Stimulated activated CD8-positive, alpha-beta memory T cell treated with anti-CD3 and anti-CD28 coated beads, Interleukin-4, amount 100 ng/mL, for 1 hour (primary cell): ENCODE measurements at places on chromosomes 1 and 21.
A peak's percentile ranks its signal among the peaks of the same experiment; 100 is the strongest.

DNA sequence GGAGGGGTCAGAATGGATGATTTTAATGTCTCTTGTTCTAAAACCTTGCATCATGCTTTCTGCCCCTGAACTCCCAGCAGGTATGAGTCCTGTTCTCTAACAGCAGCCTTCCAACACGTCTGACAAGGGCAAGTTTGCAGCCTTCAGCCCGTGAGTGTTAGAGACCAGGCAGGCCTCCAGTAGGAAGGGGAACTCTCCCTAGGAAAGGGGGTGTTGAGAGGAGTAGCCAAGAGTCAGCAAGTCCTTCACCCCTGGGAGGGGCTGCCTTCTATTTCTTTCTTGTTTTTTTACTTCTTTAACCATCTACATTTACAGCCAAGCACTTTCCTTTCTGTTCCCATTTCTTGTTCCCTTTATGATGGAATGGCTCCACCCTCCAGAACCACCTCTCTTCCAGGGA lies 14.2 kb downstream of the BATF3 start:
- DNase-seq, result no peak

- no peak for DNase-seq
Measured at GRCh38 chr1:162214202-162214601, 144.7 kb downstream of the NOS1AP start.

DNA sequence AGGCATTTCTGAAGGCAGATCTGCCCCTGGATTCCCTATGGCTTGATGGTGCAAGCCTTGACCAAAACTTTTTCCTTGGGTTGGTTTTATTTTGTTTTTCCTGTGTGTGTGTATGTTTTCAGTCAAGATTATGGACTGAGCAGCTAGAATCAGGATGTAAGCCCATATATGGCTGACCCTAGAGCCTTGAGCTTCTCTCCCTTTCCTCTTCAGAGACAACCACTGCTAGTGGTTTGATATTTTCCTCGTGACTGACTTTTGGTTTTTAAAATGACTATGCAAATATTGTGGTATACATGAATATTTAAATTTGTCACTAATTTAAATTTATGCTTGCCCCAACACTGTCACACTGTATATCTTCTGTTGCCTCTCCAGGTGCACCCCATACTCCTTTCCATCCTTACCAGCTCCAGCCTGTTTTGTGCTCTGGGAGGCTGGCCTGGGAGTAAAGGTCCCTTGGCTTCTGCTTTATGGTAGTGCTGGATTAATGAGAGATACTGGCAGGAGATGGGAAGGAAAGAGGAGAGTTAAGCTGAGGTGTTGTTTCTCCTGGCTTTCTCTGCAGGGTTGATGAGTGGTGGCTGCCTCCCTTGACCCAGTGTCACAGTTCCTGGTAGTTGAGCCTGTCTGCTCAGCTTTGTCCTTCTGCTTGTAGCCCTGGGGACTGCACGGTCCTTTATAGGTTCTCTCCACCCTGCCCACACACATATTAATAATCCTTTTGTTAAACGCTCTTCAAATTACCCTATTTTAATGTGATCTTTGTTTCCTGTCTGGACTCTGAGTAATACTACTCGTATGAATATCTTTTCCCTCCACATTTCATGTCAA lies 44.4 kb downstream of the RWDD3 start:
- no peak for DNase-seq

- no peak for DNase-seq
Measured at GRCh38 chr1:93690921-93691789, 9.5 kb upstream of the BCAR3 start.

DNA sequence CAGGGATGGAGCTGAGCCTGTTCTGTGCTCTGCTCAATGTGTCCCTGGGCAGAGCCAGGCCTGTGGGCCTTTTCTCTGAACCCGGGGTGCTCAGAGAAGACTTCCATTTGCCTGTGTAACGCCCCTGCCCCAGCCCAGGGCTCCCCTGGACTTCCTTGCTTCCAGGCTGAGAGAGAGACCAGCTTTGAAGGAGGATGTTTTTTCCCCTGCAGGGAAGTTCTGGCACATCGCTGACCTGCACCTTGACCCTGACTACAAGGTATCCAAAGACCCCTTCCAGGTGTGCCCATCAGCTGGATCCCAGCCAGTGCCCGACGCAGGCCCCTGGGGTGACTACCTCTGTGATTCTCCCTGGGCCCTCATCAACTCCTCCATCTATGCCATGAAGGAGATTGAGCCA lies 10.2 kb downstream of the SMPDL3B start:
- DNase-seq, result no peak

DNA sequence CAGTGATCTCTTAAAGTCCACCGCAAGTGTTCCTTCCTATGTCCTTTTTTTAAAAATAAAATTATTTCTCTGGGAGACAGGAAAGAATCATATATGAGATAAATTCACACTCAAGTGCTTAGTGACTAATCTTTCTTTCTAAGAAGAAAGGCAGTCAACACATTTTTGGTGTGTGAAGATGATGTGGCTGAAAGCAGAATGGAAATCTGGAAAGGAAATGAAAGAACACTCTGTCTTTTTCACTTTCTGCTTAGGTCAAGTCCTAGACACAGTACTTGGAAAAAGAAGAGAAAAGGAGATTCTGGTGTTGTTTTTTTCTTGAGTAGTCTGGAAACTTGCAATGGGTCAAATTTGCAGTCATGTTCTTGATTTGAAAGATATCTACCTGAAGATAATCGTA lies 45.5 kb upstream of the PRRX1 start:
- no peak for DNase-seq

DNA sequence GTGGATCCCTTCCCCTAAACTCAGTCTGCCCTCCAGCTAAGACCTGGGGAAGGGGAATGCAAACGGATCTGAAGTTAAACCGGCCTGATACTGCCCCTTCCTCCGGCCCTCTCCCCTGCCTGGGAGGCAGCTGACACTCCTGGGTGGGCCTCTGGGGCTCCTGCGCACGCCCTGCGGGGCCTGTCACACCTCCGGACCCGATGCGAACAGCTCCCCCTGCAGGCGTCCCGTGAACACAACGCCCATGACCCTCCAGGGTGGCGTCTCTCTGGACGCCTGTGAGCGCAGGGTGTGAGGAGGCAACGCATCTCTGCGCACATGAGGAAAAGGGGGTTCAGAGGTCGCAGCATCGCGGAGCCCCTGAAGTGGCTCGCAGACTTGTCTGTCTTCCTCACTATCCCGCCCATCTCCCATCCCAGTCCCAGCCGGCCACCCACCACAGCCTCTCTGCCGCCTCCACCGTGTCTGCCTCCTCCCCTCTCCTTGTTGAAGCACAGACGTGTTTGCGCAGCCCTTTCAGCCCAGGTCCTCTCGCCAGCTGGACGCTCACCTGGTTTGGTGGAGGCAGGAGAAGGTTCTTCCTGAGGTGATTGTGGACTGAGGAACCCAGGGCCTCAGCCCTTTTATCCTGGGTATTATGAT lies 421 bp upstream of the LCE3A start:
- no peak for DNase-seq

DNA sequence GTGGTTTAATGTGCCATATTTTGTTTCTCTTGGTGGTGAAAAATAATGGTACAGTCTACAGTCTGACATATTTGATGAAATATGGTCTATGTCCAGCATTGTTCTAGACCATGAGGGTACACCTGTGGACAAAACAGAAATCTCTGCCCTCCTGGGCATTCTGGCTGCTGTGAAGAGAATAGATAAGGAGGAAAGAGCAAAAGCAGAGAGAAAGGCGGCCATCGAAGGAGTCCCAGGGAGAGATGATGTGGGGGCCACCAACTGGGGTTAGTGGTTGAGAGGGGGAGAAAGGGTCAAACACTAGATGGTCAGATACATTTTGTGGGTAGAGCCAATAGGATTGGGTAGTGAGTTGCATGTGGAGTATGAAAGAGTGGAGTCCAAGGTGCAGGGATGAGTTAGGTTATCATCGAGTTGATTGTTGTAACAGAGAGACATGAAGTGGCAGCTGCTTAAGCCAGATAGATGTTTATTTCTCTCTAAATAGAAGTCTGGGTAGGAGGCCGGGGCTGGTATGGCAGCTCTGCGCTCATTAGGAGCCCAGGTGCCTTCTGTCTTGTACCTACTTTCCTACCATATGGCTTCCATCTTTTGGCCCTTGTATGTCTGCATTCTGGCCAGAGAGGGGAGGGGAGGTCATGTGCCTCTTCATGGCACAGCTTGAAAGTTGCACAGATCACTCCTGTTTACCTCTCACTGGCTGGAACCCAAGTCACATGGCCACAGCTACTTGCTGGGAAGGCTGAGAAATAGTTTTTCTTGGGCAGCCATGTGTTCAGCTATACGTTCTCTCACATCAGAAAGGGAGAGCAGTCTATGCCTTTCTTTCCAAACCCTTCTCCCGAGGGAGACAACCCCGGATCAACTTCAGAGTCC lies 13.0 kb downstream of the UBE4B start:
- no peak for DNase-seq

DNA sequence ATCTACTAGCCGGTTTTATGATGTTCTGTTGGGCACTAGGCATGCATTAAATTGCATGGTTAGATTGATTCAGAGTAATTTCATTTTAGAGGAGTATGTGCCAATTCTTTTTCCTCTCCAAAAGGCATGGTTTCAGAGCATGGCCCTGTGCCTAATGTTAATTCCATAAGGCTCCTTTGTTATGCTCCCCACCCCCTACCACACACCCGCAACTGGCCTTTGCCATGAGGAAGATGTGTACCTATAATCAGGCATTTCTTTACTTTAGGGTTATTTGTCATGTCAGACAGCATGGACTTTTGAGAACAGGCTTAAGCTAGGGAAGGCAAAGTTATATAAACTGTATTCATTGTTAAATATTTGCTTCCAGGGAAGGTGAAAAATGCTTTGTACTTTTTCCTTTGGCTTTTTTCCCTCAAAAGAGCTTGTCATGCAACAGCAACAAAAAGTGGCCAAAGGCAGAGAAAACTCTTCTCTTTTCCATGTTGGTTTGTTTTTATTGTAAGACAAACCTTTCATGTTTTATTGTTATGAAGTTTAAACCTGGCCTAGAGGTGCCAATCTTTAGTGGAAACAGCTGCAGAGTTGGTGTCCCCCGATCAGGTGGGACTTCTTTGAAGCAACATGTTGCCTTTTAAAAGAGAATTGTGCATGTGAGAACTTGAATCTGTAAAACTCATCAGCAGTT lies 24.3 kb upstream of the NBL1 start:
- no peak for DNase-seq

- no peak for DNase-seq
Measured at GRCh38 chr21:28356422-28356821, 636.3 kb downstream of the LTN1 start.

- no peak for DNase-seq
Measured at GRCh38 chr1:37474697-37475379, 458 bp downstream of the ZC3H12A start.

GRCh38 chr1:201990427-201990826 lies 8.0 kb downstream of the RNPEP start:
- DNase-seq, result no peak

DNA sequence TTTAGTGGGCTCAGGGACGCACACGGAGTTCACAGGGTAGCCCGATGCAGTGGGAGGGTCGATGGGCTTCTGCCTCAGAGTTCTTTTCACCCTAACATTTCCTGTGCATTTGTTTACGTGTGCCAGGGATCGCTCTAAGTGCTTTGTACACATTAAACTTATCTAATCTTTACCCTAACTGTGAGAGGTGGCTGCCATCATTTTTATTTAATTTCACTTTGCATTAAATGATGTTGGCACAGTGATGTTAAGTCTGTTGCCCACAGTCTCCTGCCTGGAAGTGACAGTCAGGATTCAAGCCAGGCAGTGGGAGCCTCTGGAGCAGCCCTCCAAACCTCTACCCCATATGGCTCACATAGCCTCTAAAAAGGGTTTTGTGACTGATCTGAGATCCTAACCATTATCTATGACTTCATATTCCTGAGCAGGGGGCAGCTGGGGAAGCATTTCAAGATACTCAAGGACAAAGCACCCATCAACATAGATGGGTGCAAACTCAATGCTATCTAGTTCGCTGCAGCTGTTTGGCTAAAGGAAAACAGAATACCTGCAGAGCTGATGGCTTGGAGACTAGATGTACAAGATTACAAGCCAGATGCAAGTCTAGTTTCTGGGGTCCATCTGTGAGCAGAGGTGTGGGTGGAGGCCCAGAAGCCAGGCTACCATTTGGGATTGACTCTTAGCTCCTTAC lies 303.8 kb downstream of the DISC1 start:
- DNase-seq, result no peak

GRCh38 chr1:199264911-199265310 lies 626.1 kb downstream of the PTPRC start:
- no peak for DNase-seq

- DNase-seq, result no peak
Measured at GRCh38 chr1:209057083-209057482, 526.4 kb upstream of the CAMK1G start.

DNA sequence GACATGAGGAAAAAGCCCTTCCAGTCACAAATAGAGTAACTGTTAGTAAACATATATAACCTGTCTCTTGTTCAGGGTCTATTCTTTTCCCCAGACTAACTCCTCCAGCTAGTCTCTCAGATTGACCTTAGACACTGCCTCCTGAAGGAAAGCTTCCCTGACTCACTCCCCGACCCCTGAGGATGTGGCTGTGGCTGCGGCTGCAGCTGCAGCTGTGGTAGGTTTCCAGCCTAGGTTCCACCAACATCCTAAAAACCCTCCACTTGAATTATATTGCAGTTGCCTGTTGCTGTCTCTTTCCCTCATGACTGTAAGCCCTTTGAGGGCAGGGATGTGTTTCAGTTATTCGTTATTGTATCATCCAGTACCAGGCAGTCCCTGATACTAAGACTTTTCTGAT lies 132.9 kb upstream of the C1orf21 start:
- no peak for DNase-seq

DNA sequence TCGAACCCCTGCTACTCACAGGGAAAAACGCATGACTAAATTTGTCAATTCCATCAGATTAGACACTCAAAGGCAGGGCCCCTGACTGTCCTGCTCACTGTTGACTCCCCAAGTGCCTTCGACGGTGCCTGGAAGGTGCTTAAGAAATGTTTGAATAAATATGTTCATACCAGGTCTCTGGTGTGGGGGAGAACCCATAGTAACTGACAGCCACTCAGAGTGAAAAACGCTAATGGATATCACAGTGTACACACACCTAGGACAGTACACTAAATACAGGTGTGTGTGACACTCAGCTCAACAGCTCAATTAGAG lies 39.7 kb upstream of the WASF2 start:
- DNase-seq, result no peak

- DNase-seq, result peak; percentile 56
Measured at GRCh38 chr1:201481761-201482493, 12.9 kb upstream of the PHLDA3 start.

- no peak for DNase-seq
Measured at GRCh38 chr1:45365051-45365450, 24.8 kb upstream of the MUTYH start.

- DNase-seq, result no peak
Measured at GRCh38 chr1:70086897-70087296, 118.5 kb downstream of the LRRC40 start.

DNA sequence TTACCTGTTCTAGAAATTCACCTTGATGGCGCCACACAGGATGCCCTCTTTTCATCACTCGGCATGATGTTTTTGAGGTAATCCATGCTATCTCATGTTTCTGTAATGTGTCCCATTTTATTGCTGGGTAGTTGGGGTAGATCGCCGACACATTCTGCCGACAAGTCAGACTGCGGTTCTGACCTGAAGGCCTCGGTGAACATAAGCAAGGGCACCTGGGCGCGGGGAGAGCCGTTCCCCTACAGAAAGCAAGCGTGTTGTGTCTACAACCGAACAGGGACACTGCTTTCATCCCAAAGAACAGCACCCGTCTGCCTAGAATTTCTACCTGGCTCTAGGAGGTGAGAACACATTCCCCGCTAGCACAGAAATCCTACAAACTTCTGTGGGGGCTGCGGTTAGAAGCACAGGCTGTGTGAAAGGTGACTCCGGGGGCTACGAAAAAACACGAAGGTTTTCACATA lies 149.2 kb downstream of the PPIAL4G start:
- DNase-seq, result no peak
